Stimulated activated CD4-positive, alpha-beta T cell treated with anti-CD3 and anti-CD28 coated beads, Interleukin-4, amount 100 ng/mL, for 1 hour (primary cell): ENCODE measurements at places on chromosomes 1 and 21.

GRCh38 chr1:40270152-40270834 is 12.3 kb downstream of the ZMPSTE24 start:
- DNase-seq, result no peak

DNA sequence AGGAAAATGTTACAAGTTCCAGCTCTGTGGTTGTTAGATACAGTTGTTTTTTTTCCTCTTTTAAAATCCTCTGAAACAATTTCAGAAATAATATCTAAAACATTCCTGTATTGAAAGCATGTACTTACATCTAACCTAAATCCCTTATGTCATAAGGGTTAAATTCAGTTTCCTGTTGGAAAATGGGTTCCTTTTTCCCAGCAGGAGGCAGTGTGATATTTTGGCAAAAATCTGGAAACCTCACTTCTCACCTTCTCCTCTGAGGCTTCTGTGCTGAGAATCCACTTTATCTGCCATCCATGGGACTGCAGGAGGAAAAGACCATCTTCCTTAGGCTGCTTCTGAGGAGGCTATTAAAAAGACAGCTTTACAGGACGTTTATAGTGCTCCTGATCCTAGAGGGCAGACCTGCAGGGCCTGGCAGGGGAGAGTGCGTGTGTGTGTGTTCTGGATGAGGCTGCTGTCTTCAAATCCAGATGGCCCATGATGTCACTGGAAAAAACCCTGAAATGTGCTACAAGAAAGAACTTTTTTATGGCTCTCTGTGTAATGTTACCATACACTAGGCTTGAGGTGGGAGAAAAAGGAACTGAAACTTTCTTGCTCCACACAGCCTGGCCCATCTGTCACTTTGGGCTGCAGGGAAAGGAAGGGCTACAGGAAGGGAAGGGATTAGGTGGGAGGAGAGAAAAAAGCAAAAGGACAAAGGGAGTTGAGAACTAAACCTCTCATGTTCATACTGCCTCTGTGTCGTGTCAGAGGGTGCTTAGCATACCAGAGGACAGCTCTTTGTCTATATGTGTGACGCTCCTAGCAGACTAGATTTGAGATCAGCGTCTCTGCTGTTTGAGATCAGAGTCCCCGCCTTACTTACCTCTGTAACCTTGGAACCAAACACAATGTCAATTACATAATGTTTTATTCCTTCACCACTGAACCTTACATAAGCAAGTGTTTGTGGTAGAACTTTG is 379.2 kb upstream of the SPAG17 start:
- DNase-seq, result no peak

GRCh38 chr1:44807364-44808062 is 362 bp upstream of the DYNLT4 start:
- peak; percentile 82 for DNase-seq

GRCh38 chr1:59375321-59376220 is 78.7 kb downstream of the FGGY start:
- no peak for DNase-seq

DNA sequence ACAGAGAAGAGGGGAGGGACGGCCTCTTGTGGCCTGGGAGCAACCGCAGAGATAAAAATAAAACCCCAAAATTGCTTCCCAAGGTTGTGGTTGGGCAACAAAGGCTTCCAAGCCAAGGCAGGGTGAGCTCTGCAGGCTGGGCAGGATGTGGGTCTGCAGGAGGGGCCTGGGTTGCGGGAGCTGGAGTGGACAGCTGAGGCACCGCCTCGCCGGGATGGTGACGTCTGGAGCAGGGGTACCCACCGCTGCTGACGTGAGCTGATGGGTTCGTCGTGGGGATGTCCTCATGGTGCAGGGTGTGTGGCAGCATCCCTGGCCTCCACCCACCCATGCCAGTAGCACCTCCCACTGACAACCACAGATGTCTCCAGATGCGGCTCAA is 3.7 kb downstream of the AURKAIP1 start:
- DNase-seq, result no peak

DNA sequence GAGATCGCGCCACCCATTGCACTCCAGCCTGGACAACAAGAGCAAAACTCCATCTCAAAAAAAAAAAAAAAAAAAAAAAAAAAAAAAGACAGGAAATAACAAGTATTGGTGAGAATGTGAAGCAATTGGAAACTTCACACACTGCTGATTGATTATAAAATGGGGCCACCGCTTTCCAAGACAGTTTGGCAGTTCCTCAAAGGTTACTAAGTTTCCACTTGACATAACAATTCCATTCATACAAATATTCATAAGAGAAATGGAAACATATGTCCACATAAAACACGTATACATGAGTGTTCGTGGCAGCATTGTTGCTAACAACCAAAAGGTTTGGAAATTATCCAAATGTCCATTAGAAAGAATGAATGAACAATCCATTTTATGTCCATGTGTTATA is 26.3 kb downstream of the USP24 start:
- DNase-seq, result no peak

GRCh38 chr1:9849691-9850441 is 26.1 kb upstream of the CLSTN1 start:
- DNase-seq, result no peak

DNA sequence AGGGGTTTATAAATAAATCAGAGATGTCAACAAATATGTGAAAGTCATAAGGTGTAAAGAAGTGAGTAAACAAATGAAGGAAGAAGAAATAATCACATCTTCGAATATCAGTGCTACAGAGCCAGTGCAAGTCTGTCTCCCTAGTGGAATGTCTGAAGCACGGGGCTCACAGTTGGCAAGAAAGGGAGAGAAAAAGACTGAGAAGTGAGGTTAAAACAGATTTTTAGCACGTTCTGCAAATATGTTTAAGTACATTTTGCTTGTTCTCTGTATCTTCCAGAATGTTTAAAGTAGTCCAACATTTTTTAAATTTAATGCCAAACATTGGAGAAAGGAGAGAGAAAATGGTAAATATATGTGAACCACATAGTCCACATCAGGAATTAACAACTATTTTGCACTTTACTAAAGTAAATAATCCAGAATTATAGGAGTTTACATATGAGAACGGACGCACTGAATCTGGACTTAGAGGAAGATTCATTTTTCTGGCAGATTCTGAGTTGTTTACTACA is 682.4 kb downstream of the LTN1 start:
- DNase-seq, result no peak

DNA sequence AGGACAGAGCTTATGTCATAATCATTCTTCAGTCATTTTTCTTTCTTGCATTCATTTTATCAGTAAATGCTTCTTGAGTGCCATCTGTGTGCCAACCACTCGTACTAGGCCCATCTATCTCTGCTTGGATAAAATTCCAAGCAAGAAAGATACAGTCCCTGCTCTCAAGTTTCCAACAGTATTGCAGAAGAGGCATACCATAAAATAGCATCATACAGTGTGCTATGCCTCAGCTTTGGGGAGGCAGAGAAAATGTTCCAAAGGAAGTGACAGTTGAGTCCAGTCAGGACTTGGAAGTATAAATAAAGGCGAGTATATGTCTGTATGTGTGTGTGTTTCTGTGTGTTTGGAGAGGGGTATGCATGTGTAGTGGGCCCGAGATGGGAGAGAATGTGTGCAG is 113.4 kb upstream of the HOOK1 start:
- DNase-seq, result no peak

GRCh38 chr21:42614811-42615351 is 38.5 kb upstream of the PDE9A start:
- peak; percentile 51 for DNase-seq

DNA sequence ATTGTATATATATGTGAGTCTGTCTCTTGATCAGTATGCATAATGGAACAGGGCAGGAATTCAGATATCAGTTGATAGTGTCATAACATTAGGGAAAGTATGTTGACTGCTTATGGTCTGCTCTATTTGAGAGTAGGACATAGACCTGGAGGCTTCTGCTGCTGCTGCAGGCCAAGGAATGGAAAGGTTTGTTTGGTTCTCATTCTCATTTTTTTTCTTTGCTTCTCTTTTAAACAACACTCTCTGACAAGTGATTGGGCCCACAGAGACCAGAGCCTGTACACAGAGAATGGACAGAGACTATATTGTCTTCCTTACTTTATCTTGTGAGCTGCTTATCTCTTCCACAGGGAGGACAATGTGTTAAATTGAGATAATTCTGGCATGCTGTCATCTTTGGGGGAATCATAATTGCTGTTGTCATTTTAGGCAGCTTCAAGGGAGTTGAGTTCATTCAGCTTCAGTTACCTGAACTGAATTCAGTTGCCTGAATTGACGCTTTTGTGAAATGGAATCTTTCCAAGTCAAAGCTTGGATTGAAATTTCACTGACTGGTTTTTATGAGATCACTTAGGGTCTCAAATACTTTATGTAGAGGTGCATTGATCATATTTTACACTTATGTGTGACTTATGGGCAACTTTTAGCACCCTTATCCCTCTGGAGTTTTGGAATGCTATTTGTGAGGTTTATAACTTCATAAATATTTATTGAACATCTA is 16.9 kb downstream of the CAP1 start:
- DNase-seq, result no peak

DNA sequence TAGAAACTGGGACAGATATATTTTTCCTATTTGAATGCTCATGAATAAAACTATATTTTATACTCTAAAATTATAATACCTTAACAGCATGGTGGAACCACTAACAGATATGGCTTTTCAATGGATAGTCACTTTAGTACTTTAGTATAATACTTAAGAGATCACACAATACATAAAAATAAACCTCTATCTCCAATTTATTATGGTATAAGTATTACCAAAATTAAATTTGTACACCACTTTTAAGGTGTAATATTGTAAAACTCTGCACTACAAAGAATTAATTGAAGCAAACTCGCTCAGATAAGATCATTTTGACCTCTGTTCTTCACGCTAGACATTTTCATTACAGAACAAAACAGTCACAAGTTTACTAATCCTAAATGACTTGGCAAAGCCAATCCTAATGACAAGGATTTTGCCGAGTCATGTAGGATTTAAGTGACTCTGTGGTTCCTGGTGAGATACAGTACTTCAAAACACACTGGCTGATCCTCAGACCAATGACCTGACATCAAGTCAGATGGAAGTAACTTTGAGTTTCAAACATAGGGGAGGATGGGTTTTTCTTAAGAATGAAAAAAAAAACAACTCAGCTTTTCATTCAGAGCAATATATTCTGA is 200.6 kb downstream of the SMYD3 start:
- no peak for DNase-seq

DNA sequence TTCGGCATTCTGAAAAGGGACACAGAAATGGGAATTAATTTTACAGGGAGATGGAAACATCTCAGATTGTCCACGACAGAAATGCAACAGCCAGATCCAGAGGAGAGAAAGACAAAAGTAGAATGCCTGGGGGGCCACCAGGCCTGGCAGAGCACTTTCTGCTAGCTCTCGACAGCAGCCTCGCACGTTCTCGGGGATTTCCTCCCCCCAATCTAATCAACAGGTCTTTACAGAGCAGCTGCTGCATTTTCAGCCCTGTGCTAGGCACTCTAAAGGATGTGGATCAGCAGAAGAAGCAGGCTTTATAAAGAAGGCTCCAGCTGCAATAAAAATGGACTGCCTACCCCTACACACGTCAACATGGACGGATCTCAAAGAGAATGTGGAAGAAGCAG is 10.6 kb downstream of the CSRP1 start:
- DNase-seq, result no peak

- DNase-seq, result no peak
Observed at GRCh38 chr1:27374362-27375086, at the start of gene FCN3. Gene FCN3 (minus strand): TSS chr1:27374824. CDS start chr1:27374818, 6 bp downstream.

GRCh38 chr1:41365320-41365633 is 4.0 kb downstream of the FOXO6 start:
- no peak for DNase-seq

DNA sequence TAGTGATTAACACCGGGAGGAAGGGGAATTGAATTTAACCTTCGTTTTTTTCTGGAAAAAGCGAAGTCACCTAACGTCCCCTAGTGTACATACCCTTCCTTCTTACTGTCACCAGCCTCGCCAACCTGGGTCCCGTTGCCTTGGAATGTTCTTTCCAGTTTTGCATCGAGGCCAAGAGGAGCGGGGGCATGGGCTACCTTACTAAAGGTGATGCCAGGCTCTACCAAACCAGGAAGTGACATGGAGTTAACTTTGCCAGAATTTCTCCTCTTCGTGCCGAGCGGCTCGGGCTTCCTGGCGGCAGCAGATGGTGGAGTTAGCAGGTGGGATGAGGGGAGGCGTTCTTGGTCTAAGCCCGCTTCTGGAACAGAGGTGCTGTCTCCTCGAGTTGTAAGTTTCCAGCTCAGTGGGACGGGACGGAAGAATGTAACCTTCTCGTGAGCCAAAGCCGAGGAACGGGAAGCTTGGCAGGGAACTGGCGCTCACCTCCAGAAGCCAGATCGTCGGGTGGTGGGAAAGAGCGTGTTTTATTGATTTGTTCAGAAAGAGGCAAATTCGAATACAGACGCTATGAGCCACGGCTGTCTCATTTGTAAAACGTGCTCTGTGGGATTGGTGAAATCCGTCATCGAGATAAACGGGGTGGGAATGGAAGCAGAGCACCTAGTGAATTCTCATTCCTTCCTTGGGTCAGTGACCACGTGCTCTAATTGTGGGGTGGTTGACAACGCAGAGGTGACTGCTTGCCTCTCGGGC is 486 bp downstream of the NIPAL3 start:
- DNase-seq, result peak; percentile 11

GRCh38 chr21:23374155-23374554 is 2233.1 kb downstream of the MRPL39 start:
- no peak for DNase-seq

- no peak for DNase-seq
Observed at GRCh38 chr1:178396789-178397188, 100.0 kb downstream of the CLEC20A start.

DNA sequence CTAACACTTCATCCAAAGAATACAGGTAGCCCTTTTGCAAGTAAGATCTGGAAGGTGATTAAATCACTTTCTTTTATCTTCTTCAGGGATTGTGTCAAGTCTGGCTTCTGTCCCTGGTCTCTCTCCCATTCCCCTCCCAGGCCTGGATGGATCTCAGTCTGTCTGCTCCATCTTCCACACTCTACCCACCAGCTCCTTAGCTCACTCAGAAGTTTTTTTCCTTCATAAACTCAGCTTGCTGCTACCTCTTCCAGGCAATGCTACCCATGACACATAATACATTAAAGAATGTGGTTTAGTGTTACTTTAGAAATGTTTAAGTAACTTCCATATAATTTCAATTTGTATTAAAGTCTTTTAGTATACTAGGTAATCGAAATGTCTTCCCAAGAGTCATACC is 133.1 kb downstream of the AKT3 start:
- DNase-seq, result no peak

DNA sequence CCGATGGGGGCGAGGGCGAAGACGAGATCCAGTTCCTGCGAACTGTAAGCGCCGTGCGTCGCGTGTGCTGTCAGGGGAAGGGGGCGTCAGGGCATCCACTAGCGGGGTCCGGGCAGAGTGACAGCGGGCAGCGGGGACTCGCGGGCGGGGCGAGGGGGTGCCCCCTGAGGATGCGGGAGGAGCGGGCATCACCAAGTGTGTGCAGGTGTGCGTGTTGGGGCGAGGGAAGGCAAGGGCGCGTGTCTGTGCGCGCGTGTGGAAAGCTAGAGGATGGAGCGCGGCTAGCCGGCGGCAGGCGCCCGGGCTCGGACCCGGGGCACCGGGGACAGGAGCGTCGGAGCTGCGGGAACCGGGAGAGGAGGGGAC is 525 bp downstream of the RYR2 start:
- DNase-seq, result no peak
